ENCODE measurements at places on chromosomes 3 and 15.

DNA sequence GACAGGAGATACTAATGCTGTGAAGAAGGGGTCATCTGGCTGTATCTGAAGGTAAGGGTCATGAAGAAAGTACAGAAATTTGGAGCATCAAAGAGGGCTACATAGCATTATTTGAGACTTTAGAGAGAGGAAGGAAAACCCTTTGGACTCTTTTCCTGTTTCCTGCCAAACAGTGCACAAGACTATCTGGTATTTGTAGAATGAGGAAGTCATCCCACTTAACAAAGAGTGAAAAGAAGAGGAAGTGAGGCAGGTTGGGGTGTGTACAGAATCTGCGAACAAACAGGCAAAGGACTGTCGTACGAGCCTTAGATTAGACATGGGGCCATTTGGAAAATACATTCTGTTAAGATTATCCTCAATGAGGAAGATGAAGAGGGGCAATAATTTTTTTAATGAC, 546.8 kb upstream of the EPHA6 start:
- DNase-seq: no peak

- DNase-seq: no peak
These were observed 167.3 kb upstream of the THBS1 start for GRCh38 chr15:39413558-39413957.

GRCh38 chr15:68424754-68425390, 7.1 kb downstream of the ITGA11 start:
- no peak for DNase-seq

DNA sequence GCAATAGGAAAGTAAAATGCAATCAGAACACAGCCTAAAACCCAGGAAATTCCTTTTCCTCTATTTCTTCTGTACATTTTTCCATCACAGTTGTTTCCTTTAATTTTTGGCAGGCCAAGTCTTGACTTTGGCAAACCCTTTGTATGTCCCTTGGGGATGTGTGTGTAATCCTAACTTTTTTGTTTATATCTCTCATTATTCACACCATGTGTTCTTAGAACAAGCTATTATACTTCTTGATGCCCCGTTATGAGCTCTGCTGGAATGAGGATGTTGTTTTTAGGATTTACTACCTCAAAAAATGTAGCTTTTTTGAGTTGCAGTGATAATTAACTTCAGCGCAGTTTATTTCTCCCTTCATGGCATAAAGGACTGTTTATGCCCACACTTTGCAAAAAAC, 123.4 kb downstream of the ABI3BP start:
- DNase-seq: peak; percentile 19

Measured in left renal pelvis (tissue), 4 donors.